Fibroblast of skin of scalp (primary cell): ENCODE measurements at places on chromosomes 2 and 18.

DNA sequence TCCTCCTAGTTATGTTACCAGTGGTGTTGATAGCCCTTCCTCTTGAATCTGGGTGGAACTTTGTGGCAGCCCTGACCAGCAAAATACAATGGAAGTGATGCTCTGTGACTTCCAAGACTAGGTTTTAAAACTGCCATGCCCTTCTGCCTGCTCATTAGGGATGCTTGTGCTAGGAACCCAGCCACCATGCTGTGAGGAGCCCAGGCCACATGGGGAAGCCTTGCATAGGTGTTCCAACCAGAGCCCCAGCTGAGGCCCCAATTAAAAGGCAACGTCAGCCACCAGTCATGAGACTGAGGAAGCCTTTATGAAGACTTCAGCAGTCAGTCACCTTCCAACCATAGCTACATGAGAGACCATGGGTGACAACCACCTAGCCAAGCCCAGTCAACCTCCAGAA is 14.0 kb upstream of the MAPRE2 start:
- no peak for DNase-seq

- peak; percentile 47 for DNase-seq
These were observed 7.3 kb downstream of the EMILIN2 start for GRCh38 chr18:2853926-2854664.

- no peak for DNase-seq
These were observed 25.5 kb upstream of the PPP1CB start for GRCh38 chr2:28726177-28726576.

DNA sequence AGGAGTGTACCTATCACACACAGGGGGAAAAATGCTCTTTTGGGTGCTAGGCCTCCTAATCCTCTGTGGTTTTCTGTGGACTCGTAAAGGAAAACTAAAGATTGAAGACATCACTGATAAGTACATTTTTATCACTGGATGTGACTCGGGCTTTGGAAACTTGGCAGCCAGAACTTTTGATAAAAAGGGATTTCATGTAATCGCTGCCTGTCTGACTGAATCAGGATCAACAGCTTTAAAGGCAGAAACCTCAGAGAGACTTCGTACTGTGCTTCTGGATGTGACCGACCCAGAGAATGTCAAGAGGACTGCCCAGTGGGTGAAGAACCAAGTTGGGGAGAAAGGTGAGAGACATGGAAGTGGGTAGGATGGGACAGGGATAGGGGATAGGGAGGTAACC is 12.2 kb downstream of the DHRS9 start:
- DNase-seq = peak; percentile 3

DNA sequence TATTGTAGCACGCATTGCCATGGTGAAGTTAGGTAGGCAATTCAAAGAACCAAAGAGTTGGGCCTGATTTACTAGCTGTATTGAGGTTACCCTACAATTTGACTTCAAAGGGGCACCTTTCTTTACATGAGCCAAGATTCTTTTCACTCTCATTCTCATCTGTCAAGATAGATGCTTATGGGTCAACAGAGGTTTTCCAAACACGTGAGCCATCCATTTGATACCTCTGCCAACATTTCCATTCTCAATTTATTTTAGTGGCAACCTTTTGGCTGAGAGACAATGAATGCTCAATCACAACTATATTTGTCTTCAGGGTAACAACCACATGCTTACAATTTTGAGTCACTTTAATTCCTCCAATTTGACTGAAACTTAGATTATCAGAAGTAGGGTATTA is 370.6 kb upstream of the CDH20 start:
- DNase-seq = no peak

- no peak for DNase-seq
These were observed 71.1 kb upstream of the SH3BP4 start for GRCh38 chr2:234880551-234881211.

DNA sequence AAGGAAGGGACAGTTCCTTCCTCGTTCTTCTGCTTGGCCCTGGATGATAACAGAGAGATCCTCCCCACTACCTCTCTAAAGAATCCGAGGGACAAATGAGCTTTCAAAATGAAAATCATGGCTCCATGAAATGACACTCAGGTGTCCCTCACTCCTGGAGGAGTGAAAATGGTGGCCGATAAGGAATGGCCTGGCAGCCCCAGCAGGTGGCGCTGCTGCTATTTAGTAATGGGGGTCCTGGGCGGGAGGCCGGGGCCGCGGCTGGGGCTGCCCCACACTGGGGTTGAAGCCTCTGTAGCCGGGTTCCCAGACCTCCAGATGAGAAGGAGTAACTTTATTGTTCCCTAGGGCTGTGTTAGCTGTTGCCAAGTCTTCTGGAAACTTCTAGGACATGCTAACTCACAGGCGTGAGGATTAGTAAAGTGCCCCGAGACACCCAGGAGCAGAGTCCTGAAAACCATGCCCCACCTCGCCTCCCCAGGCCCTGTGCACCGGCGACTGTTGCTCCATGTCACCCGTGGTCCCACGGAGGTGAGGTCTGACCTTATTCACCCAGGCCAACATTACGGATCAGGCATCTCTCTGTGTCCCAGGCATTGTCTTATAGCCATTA is 138.0 kb downstream of the CTIF start:
- peak; percentile 56 for DNase-seq

GRCh38 chr2:224347176-224348051 is 54.5 kb downstream of the FAM124B start:
- DNase-seq = peak; percentile 32

DNA sequence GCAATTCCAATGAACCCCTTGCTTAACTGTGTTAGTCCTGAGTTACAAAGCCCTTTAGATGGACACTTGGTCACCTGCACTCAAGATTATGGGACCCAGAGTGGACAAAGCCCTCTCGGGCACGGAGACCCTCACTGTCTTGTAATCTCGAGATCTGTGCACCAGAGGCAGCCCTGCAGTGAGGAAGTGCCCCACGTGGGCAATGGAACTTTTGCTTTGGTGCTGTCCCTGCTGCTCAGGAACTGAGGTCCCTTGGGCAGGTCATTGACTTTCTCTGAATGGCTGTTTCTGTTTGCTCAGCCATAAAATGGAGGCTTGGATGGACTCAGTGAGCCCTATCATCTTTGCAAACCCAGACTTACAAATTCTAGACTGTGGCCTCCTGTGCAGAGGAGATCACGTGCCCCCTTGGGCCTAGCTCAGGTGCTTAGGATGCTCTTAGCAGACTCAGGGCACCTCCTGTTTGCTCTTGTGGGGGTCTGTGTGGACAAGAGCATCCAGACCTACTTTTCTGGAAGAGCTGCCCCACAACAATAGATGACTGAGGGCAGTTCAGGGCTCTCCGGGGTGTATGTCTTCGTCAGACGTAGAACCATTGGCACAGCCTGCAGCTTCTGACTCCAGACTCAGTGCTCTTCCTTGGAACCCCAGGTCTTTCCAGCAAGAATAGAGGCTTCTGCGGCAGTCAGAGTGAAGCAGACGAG is 94.5 kb upstream of the HS6ST1 start:
- DNase-seq = no peak

- no peak for DNase-seq
These were observed 3.2 kb downstream of the PRKAG3 start for GRCh38 chr2:218828477-218828778.

DNA sequence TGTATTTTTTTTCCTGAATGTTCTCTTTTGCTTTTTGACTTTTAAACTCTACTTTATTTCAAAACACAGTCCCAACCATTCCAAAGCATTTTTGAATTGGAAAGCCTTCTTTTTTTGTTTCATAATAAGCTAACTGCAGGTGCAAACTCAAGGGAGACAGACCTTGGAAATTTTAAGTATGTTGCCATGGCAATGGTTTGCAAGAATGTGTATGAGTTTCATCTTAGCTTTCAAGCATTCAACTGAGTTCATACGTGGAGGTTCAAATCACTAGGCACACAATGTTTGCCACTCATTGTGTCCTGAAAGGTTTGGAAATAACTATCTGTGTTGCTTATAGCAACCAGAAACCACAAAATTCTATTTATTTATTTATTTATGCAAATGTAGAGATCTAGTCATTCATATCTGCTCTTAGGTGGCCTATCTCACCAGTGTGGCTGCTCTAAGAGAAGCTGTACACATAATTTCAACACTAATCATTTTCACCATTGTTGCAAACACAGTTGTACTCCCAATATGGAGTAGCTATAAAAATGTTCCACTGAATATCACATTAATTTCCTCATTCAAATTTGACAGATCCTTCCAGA is 805.7 kb upstream of the FSHR start:
- DNase-seq = no peak

DNA sequence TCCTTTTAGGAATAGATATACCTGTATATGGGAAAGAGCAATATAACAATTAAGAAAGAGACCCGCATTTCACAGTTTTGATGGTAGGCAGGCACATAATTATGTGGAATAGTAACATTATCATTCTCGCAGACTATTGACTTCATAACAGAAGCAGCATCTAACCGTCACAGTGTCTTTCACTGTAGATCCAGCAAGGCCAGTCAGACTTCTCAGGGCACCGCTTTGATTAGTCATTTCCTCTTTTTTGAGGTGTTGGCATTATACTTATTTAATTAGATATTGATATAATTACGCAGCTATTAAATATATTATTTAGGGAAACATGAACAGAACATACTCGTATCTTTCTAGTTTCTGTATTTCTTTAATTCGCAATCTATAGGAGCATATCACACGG is 176.4 kb downstream of the NAPG start:
- no peak for DNase-seq

GRCh38 chr2:46377101-46377581 is 79.9 kb downstream of the EPAS1 start:
- DNase-seq = no peak
